ENCODE measurements at places on chromosomes 7 and 10.

DNA sequence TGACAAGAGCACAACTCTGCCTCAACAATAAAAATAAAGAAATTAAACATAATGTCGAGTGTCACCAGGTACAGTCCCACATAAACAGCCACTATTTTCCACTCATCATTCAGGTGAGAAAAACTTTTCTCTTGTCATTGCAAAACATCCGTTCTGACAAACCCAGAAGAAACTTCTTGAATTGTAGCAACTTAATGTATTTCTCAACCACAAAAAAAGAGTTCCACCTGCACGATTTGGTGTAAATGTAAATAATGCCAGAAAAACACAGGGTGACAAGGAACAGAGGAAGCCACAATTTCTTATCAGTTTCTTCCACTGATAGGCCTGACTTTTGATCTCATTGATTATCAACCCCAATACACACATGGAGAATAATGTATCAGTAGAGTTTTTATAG, 26.8 kb upstream of the INSIG1 start:
- no peak for DNase-seq

GRCh38 chr7:154375956-154376355, 323.8 kb downstream of the DPP6 start:
- no peak for DNase-seq

- no peak for DNase-seq
Measured at GRCh38 chr7:143408686-143409561, at the start of gene EPHA1. Gene EPHA1, minus strand, starts transcription at chr7:143408856. Its CDS starts 51 bp downstream, at chr7:143408805.

- no peak for DNase-seq
Measured at GRCh38 chr10:11076221-11076620, 58.5 kb downstream of the CELF2 start.

DNA sequence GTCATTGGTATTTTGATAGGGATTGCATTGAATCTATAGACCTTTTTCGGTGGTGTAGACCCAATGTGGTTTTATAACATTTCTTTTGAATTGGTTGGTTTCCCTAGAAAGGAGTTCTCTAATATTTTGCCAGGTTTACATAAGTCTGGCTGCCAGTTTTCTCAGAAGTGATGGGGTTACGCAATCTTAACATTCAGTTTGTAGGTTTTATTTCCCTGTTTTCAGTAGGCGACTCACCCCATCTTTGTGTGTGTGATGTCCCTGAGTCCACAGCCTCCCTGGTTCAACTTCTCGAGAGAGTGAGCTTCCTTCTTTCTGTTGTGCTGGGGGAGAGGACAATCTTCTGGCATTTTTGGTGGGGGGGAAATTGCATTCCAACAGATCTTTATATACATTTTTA, 9.6 kb upstream of the KIF5B start:
- no peak for DNase-seq

GRCh38 chr10:88512599-88512998, 70.5 kb downstream of the RNLS start:
- no peak for DNase-seq

DNA sequence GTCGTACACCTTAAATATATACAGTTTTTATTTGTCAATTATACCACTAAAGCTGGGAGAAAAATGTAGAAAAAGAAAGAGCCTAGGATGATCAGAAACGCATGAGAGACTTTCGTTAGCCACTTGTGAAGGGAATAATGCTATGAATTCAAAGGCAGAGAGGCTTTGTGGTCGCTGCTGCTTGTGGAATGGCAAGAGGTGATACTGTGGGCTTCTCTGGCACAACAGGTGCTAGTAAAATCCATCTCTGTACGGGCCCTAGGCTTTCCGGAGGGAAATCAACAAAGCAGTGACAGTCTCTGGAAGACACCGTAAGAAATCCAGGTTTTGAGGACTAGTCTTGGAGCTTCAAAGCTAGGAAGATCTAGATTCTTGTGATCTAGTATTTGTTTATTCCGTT, 52.6 kb downstream of the LRRC72 start:
- DNase-seq: no peak
